ENCODE measurements at places on chromosomes 1 and 21. TPM values are rescaled to one million over a fixed set of nuclear protein-coding genes. Genes with fewer than 3 reads are reported as not detected.
A peak's percentile ranks its signal among the peaks of the same experiment; 100 is the strongest.

- no peak for DNase-seq
Observed at GRCh38 chr1:108865316-108865910, 8.5 kb upstream of the AKNAD1 start.

- DNase-seq: no peak
Observed at GRCh38 chr21:37837381-37837780, 78.9 kb downstream of the KCNJ6 start.

DNA sequence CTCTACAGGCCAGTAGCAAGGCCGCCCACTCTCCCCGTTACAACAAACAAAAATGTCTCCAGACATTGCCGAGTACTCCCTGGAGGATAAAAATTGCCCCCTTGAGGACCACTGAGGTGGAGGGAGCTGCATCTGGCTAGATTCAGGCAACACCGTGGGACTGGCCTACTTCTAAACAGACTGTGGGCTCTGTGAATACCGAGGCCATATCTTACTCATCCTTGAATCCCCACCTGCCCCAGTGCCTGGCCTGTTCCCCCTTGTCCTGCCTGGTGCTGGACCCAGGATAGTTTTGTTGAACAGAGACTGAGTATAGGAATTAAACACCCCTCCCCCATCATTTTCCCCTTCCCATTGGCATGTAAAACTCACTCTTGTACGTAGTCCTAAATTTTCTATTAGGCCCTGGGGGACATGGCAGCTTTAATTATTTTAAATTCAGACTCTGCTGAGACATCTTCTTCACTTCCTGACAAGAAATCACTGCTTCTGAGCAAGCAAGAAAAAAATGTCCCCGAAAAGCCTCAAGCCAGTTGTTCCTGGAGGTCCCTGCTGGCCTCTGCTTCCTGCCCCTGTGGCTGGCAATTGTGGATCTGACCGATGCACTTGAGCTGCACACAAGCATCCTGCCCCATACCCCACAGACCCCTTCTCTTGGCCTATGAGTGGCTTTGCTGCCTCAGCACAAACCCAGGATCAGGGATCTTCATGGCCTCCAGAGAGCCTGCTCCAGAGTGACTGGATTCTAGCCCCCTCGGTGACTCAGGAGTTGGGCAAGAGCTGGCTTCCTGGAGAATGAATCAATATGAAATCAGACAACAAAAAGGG lies 111.0 kb downstream of the ACTL8 start:
- DNase-seq: no peak

GRCh38 chr1:7842517-7842916 lies 10.3 kb downstream of the UTS2 start:
- DNase-seq: no peak

DNA sequence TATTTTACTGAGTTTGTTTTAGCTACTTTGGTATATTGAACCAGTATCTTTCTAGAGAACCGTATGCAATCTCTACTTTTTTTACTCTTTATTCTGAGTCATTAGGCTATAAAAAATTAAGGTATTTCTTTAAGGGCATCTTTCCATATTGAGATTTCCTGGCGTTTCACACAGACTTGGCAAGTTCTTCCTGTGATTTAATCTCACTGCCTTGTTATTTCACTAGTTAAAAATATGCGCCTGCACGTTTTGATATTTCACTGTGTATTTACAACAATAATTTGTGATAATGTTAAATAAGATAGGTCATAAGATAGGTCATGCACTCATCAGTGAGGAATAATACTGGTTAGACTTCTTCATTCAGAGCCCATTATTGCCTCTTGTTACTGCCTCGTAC lies 16.2 kb upstream of the CR1L start:
- no peak for DNase-seq

GRCh38 chr1:39593386-39593785 lies 16.8 kb upstream of the PABPC4 start:
- no peak for DNase-seq

DNA sequence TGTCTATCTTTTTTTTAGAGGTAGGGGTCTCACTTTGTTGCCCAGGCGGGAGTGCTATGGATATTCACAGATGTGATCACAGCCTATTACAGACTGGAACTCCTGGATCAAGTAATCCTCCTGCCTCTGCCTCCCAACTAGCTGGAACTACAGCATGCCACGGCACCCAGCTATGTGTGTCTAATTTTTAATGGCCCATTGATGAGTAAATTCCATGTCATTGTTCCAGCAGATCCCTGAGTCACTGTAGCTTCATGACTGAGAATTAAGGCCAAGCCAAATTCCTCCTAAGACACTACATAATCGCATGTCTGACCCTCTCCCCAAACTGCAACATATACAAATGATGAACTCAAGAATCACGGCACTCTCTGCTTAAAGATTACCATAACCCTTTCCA lies 84.2 kb upstream of the RGS2 start:
- DNase-seq: no peak

GRCh38 chr21:38806942-38807284 lies 1.2 kb downstream of the ETS2 start:
- DNase-seq: no peak

DNA sequence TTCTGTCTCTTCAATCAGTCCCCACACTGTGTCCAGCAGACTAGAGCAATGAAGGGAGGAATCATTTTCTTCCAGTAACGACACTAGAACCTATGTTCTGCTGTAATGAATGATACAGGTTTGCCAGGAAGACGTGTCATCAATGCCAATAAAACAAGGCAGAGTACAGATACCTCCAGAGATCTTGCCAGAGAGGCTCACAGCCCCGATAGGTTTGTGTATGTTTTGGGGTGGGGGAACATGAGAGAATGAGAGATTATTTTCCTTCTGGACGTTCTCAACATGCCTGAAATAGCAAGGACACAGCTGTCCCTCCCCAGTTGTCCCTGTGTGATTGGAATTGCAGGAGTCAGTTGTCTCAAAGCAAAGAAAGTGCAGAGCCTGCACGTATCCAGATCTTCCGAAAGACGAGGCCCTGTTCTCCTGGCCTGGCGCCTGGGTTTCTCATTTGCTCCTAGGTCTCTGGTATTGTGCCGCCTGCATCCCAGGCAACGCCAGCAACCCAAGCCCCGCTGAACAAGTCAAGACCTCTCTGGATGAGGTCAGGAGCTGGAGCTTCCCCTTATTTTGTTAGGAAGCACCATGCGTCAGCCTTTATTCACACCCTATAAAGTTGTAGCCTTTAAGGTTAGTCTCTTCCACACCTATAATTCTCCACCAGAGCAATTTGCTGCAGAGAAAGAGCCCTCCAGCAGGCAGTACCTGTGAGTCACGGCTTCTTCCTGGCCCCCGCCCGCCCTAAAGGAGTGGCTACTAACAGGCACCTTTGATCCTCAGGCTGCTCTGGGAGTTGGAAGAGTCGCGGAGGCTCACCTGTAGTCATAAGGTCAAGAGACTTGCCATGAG lies 130.5 kb downstream of the TOMM20 start:
- DNase-seq: peak; percentile 80

- DNase-seq: peak; percentile 44
Observed at GRCh38 chr21:42651515-42652401, 1.7 kb upstream of the PDE9A start.

GRCh38 chr21:41907496-41908258 lies 28.5 kb upstream of the PRDM15 start:
- DNase-seq: no peak

- no peak for DNase-seq
Observed at GRCh38 chr1:42690477-42691156, 8.4 kb downstream of the YBX1 start.

- no peak for DNase-seq
Observed at GRCh38 chr1:65279070-65279779, 30.1 kb upstream of the DNAJC6 start.

DNA sequence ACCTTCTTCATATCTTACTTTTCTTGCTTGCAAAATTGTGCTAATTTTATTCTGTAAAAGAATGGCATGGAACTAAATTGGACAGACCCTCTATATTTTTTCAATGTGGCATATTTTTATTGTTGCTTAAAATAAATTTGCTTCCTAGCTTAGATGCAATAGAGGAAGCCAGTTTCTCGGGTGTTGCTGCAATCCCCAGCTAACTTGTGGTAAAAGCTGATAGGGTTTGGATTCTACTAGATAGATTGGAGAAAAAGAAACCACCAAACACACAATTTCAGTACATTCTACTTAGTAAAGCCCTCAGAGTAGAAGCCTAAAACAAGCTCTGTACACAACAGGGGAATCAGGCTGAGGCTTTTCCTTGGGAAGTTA lies 49.5 kb upstream of the GCLM start:
- DNase-seq: no peak

GRCh38 chr1:113388621-113389358 lies 1.5 kb upstream of the MAGI3 start:
- DNase-seq: no peak

GRCh38 chr1:241217516-241217915 lies 139.5 kb downstream of the RGS7 start:
- DNase-seq: no peak

- no peak for DNase-seq
Observed at GRCh38 chr1:5913876-5914275, 78.3 kb downstream of the NPHP4 start.

- no peak for DNase-seq
Observed at GRCh38 chr21:26717146-26717739, 128.0 kb downstream of the ADAMTS1 start.

The KRTAP19-5 gene
- total RNA-seq: not detected

The LRRC38 gene
- total RNA-seq: not detected

The SLC1A7 gene
- 0.08 TPM for total RNA-seq

The C1orf185 gene
- total RNA-seq: not detected

The MPZ gene
- 4.8 TPM for total RNA-seq

The SPRR2F gene
- not detected for total RNA-seq

Measured in Right ventricle myocardium superior (tissue), 1 donor.